Activated naive CD4-positive, alpha-beta T cell treated with anti-CD3 and anti-CD28 coated beads for 36 hours (primary cell): ENCODE measurements at places on chromosomes 1 and 21.

GRCh38 chr1:15834406-15835204, 12.9 kb upstream of the SPEN start:
- peak; percentile 91 for DNase-seq

- no peak for DNase-seq
Measured at GRCh38 chr1:7265771-7266371, 480.6 kb downstream of the CAMTA1 start.

DNA sequence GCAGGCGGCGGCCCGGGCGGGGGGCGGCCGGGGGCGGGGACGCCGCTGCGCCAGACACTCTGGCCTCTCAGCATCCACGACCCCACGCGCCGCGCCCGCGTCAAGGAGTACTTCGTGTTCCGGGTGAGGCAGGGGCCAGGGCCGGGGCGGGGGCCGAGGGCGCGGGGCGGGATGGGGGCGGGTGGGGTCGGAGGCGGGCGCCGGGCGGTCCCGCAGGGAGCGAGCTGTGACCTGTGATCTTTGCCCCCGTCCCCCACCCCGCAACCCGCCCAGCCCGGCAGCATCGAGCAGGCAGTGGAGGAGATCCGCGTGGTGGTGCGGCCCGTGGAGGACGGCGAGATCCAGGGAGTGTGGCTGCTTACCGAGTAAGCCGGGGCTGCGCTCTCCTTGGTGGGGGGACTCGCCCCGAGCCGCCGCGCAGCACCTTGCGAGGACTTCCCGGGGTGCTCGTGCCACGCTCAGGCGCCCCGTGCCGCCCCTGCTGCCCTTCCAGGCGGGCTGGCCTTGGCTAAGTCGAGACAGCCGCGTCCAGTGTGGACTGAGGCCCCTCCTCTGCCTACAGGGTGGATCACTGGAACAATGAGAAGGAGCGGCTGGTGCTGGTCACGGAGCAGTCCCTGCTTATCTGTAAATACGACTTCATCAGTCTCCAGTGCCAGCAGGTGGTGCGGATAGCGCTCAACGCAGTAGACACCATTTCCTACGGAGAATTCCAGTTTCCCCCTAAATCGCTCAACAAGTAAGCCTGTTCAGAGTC, 514 bp downstream of the TPRG1L start:
- no peak for DNase-seq

DNA sequence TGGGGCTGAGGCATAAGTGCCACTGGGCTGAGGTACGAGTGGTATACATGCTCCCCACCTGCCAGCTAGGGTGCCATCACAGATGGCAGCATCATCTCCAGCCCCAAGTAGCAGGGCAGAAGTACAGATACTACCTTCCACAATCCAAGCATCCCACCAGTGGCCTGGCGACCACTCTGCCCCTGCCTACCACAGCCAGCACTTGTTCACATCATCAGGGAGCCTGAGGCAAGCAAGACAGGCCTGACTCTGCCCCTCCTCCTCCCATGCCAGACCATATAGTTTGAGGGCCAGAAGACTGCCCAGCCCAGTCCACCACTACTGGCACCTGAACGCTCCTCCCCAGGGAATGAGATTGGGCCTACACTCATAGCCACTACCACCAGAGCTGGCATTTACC, 84.6 kb downstream of the SPATA6 start:
- no peak for DNase-seq

DNA sequence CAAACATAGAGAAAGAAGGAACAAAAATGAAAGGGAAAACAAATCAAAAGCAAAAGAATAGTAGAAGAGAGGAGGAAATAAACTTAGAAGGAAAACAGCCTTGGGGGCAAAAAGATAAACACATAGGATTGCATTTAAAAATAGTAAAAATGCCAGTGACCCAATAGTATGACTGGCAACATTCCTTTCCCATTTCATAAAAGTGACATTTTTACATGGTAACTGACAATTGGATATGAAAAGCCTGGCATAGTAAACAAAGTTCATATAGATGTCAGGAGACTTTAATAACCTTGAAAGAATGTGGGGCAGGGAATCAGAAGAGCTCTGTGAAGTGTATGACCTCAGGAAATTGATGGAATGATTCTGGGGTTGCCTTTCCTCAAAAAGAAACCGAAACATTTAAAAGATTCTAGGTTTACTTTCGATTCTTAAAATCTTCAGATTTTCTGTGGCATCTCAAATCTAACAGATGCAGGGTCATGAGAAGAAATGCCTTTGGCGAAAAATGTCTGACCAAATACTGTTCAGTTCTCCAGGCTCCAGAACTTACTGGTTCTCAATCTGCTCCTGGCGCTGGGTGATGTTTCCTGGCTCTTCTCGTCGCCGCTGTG, 33.7 kb downstream of the SPTA1 start:
- no peak for DNase-seq

- no peak for DNase-seq
Measured at GRCh38 chr1:12372761-12373160, 142.9 kb downstream of the VPS13D start.

DNA sequence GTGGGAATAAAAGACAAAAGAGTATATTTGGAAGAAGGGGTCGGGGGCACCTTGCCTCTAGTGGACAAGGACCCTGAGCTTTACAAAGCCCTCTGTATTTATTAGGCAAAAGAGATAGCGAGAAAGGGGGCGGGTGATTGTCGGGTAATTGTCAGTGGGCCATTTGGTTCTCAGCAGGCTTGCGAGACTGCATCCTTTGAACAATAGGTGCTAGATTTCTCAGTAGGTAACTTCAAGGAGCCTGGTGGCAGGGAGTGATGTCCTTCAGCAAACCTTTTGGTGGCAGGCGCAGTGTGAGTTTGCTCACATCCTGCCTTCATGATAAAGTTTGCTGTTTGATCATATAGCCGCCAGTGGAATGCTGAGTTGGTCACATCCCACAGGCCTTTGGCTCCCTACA, 71.4 kb downstream of the AXDND1 start:
- no peak for DNase-seq

DNA sequence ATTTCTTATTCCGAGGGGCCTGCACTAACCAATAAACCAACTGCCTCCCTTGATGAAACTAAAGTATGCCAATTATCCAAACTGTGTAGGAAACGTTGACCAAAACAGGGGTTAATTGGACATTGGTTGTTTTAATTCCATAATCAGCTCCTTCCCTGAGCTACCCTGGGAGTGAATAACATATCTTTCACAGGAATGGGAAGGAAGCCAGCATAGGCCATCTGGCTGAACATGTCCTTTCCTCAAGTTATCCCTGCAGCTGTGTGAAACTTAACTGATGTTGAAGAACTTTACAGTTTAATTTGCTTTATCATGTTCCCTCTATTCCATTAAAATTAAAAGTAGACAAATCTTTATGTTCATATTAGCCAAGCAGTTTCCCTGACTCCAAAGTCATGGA, 75.4 kb downstream of the NRIP1 start:
- DNase-seq: no peak

DNA sequence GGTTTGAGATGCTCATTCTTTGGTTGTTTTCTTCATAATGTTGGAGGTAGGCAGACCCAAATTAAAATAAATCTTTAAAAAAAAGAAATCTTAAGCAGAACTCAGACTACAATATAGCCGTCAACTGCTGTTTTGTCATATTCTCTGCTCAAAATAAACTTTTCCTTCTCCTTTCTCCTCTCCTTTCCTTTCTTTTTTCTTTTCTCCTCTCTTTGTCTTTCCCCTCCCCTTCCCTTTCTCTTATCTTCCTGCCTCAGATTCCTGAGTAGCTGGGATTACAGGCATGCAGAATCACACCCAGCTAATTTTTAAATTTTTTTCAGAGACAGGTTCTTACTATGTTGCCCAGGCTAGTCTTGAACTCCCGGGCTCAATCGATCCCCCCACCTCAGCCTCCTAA, 24.8 kb upstream of the MTF1 start:
- no peak for DNase-seq

GRCh38 chr1:28779751-28780408, 32.1 kb upstream of the OPRD1 start:
- DNase-seq: no peak

GRCh38 chr1:113758631-113759332, 504 bp downstream of the PHTF1 start:
- DNase-seq: peak; percentile 60
